ENCODE measurements at places on chromosomes 7 and 10.

DNA sequence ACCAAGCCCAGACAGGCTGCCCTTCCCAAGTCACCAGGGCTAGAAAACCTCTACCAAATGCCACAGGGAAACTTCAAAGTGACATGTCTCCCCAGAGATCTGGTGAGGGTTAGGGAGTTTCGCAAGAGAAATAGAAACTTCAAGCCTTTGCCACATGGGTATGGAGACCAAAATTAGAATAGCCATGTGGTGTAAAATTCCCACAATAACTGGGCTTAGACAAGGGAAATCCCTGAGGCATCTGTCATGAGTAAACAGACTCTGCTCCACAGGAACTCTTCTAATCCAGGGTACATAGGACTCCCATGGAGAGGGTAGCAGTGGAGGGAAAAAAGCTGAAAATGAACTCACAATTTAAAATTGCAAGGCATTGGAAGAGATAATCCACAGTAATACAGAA lies 14.3 kb downstream of the ADAM12 start:
- no peak for DNase-seq

DNA sequence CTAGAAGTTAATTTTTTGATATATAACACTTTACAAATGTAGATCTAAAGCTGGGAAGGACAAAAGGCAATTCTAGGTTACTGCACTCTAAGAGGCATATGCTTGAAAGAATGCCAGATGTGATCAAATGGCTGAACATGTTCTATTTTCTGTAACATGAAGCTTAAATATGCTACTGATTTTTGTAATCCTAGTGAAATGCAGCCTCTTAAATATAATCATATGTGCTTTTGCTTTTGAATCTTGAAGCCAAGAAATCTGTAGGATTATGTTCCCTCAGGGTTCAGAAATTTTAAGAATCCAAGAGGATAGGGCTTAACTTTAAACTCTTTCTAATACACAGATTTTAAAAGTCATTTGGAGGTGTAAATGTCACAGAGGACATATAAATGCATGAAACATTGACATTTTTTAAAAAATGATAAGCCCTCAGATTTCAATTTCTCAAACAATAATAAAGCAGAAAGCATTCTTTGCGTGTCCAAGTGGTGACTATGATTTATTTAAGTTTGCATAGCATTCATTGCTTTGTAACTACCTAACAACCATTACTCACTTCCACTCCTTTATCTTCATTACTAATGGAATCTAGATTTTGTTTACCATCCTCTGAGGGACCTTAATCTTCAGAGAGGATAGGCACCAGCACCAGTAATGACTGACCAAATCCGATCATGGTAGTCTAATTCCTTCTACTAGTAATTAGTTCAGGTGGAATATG lies 170.4 kb downstream of the MAGI2 start:
- DNase-seq = no peak

- DNase-seq = no peak
These were observed 292.5 kb downstream of the TCERG1L start for GRCh38 chr10:131018886-131019500.

DNA sequence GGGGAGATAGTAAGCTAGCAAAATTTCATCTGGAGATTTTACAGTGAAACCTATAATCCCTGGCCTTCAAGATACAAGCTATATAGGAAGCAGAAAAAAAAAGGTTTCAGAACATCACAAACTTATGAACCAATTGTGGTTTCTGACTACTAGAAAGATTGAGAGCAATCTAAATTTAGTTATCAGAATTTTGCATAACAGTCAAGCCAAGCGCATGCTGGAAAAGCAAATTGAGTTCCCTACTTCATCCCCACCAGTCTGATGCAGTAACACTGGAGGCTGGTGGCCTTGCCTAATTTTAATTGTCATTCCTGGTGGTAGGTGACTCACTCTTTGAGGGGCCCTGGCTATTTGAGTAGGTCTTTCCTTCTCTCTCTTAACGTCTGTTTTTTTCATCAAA lies 46.3 kb upstream of the ELMO1 start:
- DNase-seq = no peak

Measured in HS-27A (cell line).